Peyer's patch (tissue), 4 donors: ENCODE measurements at places on chromosomes 5 and 9. TPM values are rescaled to one million over a fixed set of nuclear protein-coding genes. Genes with fewer than 3 reads are reported as not detected.
A peak's percentile ranks its signal among the peaks of the same experiment; 100 is the strongest.

GRCh38 chr9:92723299-92723625, 41.4 kb downstream of the BICD2 start:
- no peak for DNase-seq

PCDH1 gene
- 169 TPM for total RNA-seq

DNA sequence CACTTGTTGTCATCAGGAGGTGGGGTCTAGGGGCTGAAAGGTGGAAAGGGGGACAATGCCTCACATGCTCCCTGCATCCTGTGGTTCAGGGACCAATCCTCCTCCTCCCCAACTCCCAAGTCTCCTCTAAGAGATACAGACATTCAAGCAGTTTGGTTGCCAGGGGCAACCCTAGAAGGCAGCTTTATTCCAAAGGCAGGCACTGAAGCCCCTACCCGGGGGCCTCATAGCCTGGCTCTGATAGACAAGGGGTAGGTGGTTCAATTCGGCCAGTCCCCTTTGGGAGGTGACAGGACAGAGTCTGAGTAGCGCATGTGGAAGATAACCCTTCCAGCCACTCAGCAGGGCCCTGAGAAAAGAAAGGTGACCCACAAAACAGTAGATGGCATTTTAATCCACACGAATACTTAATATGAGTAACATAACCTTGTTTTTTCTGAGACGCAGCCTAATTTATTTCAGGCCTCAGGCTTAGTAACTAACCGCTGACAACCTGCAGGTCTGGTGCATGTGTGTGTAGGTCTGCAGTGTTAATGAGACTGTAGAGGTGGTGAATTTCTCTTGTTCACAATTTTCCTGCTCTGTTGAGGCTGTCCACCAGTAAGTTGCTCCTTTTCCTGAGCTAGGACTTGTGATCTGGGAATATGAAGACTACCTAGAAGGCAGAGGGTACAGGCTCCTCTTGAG, 31.3 kb upstream of the HSPA9 start:
- no peak for DNase-seq

DNA sequence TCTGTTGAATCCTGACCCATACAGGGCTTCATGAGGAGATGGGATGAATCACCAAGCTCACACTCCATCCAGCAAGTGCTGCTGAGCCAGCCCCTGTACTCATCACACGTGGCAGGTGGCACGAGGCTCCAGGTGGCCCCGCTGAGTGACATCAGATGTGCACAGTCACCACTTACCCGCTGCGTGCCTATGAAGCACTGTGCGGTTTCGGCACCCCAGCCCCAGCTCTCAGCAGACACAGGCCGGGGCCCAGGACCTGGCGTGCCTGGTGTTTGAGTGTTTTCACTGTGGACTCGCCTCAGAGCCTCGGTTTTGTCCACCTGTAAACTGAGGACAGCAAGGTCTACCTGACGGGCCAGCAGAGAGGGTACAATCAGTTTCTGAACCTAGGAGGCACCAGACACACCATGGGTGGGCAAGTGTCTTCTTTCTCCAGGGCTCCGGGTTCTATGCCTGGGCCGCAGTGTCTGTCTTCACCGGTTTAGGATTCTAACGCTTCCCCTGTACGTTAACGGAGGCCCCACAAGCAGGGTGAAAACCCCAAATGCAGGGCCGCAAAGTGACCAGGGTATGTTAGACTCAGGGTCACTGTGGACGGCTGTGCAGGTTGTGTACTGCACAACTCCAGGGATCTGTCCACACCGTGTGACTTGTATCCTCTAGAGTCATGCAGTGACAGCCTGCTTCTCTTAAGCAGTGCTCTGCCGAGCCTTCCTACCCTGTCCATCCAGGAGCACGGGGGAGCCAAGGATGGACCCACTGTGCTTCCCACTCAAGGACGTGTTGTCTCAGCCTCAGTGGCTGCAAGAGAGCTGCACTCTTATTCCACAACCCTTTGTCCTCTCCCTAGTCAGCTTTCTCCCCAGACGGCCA, 44.3 kb upstream of the COL5A1 start:
- no peak for DNase-seq

LMAN2 gene
- 193 TPM for total RNA-seq

DNA sequence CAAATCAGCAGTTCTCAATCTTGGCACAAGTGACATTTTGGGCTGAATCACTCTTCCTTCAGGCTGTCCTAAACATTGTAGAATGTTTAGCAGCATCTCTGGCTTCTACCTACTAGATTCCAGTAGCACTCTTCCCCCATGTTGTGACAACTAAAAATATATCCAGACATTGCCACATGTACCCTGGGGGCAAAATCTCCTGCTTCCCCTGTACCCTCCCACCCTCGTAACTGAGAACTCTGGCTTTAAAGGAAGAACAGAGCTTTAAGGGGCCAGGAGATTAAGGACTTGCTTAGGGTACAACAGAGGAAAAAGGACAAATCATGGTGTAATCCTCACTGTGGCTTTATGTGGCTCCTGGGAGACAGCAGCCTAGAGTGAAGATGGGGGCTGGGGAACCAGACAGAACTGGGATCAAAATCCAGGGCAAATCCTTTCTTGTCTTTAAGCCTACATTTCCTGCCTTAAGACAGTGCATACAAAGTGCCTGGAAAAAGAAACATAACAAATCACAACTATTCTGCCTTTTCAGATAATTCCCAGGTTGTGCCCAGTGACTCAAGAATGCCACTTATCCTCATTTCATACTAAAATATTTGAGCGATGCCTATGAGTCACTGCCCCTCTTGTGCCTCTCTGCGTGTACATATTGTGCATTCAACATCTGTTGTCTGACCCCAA, 109.3 kb downstream of the DAPK1 start:
- no peak for DNase-seq

- no peak for DNase-seq
These were observed 34.3 kb downstream of the NTRK2 start for GRCh38 chr9:84703793-84704192.

DNA sequence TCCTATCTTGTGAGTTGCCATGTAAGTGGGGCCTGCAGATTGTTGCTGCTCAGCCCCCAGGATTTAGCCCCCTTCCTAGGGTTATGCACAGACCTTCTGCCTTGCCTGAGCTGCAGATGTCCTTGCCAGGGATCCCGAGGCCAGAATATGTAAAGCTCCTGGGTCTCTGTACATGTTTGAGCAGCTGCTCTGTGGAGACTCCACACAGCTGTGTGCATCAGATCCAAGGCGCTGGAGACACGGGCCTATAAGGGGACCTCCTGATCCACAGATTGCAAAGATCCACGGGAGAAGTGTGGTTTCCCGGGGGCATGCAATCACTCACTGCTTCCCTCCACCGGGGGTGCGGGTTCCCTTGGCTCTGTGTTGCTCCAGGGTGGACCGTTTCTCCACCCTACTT, 28.9 kb downstream of the TAF11L14 start:
- DNase-seq = no peak

FAF2 gene
- total RNA-seq = 18.2 TPM

DNA sequence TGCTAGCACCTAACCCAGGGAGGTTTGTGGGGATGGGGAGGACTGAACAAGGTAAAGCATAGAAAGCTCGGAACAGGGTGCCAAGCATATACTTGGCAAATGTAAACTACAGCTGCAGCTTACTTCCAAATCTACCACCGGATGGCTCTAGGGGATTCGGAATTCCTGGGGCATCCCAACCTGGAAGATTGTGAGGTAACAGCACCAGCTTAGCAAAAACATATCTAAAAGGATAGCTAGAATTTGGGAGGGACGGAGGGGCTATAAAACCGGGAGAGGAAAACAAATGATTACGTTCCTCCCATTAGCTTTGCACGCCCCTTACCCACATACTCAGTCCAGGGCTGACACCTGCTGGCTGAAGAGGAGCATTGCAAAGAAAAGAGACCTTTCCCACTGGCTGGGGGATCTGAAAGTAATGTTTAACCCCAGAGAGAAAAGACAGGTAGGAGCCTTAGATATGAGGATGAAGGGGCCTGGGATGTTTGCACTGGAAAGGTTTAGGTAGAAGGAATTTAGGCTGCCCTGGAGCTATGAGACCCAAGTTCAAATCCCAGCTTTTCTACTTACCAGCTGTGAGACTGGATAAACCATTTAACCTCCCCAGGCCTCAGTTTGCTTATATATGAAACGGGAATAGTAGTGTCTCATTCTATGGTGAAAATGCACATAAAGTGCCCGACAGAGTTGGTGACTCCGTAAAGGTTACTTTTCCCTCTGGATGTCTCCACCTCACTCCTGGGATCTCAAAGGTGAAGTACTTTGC, 73.6 kb downstream of the FAM114A2 start:
- peak; percentile 66 for DNase-seq

KCNT1 gene
- total RNA-seq = not detected

- DNase-seq = peak; percentile 78
These were observed 20.4 kb downstream of the ERGIC1 start for GRCh38 chr5:172854451-172854871.
